Hematopoietic multipotent progenitor cell treated with erythropoietin and hydrocortisone succinate and interleukin-3 and kit ligand, for 17 days (in vitro differentiated cells): ENCODE measurements at places on chromosomes 13 and 19.
A peak's percentile ranks its signal among the peaks of the same experiment; 100 is the strongest.

DNA sequence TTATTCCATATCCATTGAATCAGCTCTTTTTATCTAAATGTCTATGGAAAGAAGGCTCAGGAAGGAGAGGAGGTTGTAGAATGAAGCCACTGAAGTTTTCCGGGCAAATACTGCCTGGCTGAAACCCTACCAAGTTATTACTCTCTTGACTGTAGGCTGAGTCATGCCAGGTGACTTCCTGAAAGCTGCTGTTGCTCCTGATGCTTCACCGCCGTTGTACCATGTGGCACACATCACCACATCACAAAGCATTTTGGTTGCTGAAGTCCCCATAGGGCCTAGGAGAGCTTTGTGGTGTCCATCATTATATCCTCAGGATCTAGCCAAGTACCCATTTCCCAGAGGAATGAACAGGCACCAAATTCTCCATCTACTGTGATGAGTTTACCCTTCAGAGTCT lies 11.1 kb upstream of the TDRD12 start:
- DNase-seq: no peak

DNA sequence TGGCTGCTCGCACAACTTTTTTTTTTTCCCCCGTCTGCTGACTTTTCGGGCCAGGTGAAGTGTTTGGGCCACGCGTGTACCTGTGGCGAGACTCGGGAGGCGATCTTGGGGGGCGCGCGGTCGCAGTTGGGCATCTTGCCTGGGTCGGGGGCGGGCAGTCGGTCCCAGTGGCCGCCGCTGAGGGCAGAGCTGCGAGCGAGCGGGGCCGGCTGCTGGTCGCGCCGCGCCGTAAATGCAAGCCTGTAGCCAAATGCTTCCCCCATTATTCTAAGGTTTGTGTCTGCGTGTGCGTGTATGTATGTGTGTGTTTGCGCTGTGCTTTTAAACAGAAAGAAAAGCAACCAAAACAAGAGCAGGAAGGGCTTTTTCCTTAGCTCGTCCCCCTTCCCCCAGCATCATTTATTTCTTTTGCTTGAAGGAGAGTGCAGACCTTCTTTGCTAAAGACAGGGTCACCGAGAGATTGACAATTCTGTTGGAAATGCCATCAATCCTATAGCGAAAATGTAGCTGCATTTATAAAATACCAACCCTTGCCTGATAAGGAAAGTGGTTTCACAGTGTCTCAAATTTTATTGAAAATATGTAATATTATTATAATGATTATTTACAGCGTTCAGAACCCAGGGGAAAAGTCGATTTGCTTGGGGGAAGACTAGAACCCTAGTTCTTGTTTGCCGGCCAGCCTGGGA lies 143.2 kb upstream of the ZNF536 start:
- no peak for DNase-seq

GRCh38 chr19:7999376-7999775 lies 6.1 kb downstream of the ELAVL1 start:
- no peak for DNase-seq

- DNase-seq: no peak
These were observed 8.9 kb upstream of the OR1I1 start for GRCh38 chr19:15072930-15073647.

DNA sequence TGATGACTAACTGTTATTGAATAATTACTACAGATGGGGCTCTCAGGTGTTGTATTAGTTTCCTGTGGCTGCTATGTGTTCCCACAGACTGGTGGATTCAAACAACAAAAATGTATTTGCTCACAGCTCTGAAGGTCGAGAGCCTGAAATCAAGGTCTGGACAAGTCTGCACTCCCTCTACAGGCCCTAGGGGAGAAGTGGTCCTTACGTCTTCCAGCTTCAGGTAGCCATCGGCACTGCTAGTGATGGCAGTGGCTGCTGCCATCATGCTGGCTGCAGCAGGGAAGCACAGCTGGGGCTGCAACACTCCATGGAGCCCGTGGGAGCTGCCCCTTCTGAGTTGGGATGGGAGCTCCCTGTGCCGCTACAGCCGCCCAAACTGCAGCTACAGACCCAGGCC lies 1.9 kb downstream of the TEX26 start:
- no peak for DNase-seq

DNA sequence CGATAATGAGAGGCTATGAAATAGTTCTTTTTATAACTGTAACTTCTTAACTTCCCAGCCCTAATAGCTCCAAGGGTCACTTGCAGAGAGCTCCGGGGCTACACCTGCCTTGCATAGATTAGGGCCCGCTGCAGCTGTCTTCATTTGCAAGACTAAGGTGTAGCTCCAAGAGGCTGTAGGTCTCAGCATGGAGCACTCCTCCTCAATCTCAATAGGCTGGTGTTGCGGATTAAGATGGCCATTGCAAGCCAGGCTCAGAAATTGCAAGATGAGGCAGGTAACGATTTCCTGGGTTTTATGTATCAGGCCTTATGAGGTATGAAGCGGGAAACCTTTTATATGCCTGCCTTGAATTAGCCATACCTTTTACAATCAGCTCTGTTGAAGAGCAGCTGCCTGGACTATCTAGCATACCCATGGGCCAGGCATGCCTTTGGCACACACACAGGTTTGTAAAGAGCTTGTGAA lies 185.7 kb downstream of the TM9SF2 start:
- DNase-seq: peak; percentile 40

- DNase-seq: peak; percentile 21
These were observed 2.9 kb downstream of the TGFB1 start for GRCh38 chr19:41350735-41351338.

GRCh38 chr13:49444524-49445395 lies 686 bp downstream of the SETDB2 start:
- peak; percentile 71 for DNase-seq

DNA sequence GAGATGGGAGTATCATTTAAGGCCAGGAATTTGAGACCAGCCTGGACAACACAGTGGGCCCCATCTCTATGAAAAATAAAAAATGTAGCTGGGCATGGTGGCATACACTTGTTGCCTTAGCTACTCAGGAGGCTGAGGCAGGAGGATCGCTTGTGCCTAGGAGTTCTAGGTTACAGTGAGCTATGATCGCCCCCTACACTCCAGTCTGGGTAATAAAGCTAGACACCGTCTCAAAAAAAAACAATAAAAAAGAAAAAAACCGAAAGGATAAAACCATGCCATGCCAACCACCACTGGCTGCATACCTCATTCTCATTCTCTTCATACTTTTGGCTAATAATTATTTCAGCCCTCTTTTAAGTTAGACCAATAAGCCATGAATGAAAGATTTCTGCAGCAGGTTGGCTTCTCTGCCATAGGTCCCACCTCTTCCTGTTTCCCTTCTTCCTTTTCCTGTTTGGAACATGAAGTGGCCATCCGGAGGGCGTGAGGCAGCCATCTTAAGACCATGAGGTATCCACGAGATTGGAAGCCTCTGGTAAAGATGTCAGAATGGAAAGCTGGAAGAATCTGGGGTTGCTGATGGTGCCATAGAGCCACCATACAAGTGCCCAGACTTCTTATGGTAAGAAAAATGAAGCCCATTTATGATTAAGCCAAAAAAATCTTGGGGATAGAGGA lies 171.3 kb downstream of the CACNA1A start:
- DNase-seq: no peak

DNA sequence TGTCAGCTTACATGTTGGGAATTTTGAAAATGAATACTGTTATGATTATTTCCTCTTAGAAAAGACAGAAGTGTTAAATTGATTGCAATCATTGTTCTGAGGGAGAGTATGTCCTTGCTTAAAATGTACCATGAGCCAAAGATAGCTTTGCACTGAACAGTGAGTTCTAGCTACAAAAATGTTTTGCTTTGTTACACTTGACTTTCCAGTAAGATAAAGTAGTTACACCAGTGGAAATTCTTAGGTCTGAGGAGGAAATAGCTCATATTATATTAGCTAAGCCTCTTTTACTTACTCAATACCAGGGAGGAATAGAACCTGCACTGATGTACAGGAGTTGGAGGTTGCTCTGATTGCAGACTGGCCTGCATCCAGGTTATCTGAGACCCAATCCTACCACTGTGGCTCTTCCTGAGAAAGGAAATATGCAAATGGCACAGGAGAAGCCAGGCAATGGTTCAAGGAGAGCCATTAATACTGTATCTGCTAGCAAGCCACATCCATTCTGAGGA lies 53.0 kb upstream of the FBXL3 start:
- DNase-seq: no peak

GRCh38 chr19:40550951-40551350 lies 25.7 kb upstream of the SHKBP1 start:
- no peak for DNase-seq

DNA sequence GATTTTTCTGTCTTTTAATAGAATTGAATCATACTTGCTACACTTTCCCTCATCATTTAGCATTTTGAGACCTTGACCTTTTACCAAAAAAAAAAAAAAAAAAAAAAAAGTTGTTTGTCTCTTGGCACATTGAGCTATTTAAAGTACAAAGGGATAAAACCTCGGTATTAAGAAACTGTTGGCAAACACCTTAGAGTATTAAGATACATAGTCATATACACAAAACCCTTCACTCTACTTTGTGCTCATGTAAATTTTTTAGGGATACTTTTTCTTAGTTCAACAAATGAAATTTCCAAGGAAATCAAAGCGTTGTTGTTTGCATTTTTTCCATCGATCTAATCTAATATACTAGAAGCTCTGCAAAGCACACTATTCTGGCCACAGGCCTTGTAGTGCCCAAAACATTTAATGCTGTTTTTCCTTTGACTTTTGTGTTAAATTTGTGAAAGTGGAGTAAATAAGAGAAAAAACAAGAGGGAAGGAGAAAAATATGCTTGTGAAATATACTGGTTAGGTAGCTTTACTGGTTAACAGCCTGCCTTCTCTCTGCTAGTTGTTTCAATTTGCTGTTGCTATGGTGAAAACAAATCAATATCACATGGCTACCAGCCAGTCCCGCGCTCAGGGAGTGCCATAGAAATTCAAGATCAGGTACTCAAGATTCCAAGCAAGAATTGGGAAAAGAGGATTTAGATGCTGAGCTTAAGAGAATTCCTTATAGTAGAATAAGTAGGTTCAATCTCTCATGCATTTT lies 2.6 kb downstream of the MBNL2 start:
- no peak for DNase-seq

- no peak for DNase-seq
These were observed 2815.8 kb downstream of the PCDH9 start for GRCh38 chr13:64414381-64414780.
